Stimulated activated CD4-positive, alpha-beta T cell treated with anti-CD3 and anti-CD28 coated beads, TNF-alpha, amount 100 ng/mL, for 48 hours (primary cell): ENCODE measurements at places on chromosomes 7 and 10.

GRCh38 chr10:71836596-71836974 lies 14.5 kb downstream of the PSAP start:
- no peak for DNase-seq

DNA sequence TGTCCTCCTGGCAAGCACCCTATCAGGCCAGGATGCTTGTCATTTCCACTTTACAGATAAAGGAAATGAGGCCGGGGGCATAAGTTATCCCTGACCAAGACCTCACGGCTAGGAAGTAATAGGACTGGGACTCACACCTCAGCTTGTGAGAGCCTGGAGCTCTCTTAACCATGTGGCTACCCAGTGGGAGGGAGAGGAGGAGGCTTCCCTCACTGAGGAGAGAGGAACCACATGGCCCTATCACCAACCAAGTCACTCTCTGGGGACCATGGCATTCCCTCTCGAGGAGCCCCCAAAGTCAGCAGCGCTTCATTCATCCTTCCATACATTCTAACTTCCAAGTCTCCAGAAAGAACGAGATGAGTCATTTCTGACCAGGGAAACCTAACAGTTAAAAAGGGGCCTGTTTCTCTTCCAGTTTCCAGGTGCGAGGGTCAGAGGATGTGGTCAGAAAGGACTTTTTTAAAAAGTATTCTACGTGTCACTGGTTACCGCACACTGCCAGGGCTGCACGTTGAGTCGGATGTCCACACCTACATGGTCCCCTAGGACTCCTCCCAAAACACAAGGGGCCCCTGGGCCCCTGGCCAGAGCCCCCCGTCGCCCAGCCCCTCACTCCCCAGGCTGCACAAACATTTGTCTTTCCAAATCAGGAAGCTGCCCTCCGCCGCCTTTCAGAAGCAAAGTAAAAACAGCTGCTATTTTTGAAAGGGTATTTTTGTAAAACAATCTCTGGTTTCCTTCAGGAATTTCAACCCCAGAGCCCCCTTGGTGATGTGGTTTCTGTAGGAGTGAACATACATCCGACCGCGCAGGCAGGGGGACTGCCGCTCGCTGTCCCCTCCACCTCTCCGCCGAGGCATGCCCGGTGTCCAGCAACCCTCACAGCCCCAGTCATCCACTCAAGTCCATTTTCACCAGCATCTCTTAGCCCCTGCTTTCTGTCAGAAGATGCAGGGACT lies 128.2 kb upstream of the CHST15 start:
- no peak for DNase-seq

- no peak for DNase-seq
Measured at GRCh38 chr10:124042656-124043309, 50.6 kb downstream of the CHST15 start.

- no peak for DNase-seq
Measured at GRCh38 chr7:101817471-101818286, at the start of gene CUX1. Gene CUX1, plus strand, starts transcription at chr7:101817626. Its CDS starts 14 bp downstream, at chr7:101817640.

DNA sequence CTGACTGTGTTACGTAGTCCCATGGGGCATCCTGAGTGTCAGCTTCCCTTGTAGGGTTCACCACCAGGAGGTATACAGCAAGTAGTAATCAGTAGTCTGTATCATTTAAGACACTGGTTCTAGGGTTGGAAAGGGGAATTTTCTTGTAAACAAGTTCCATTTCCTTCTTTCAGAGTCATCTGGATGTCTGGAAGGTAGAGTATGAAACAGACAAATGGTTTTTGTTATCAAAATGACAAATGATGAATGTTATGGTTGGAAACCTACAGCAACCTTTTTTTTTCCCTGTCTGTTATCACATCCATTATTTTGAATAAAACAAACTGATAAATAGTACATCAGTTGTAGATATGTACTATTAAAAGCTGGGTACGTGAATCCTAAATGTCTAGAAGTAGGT lies 19.1 kb downstream of the SEMA3A start:
- DNase-seq = no peak

GRCh38 chr10:33655165-33655815 lies 320.8 kb upstream of the NRP1 start:
- no peak for DNase-seq

DNA sequence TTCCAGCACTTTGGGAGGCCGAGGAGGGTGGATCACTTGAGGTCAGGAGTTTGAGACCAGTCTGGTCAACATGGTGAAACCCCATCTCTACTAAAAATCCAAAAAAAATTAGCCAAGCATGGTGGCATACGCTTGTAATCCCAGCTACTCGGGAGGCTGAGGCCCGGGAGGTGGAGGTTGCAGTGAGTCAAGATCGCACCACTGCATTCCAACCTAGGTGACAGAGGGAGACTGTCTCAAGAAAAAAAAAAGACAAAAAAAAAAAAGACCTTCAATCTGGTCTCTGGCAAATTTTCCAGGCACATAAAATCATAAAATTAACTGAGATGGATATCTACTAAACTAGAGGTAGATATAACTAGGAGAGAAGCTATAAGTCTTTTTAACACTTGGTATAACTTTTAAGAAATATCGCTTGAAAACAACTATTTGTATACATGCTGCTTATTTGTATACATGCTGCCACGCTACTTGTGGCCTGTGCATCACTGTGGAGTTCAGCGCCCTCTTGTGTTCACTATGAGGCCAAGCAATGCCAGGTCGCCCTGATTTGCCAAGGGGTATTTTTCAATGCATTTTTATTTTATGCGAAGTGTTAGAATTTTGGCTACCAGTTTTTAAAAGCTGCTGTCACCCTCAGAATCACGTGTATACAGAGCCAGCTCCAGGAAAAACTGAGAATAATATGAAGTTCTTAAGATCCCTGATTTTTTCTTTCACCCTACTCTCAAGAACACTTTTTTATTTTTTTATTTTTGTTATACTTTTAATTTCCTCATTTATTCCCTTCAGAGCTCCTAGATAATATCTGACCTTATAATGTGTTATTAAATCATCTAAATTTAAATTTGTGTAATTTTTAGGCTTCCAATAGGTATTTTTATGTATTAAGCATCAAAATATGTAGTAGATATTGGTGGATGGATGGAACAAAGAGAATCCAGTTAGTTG lies 26.7 kb downstream of the CYCS start:
- DNase-seq = peak; percentile 15

- no peak for DNase-seq
Measured at GRCh38 chr7:37420946-37421695, 27.5 kb downstream of the ELMO1 start.

- DNase-seq = no peak
Measured at GRCh38 chr10:48245977-48246376, 28.5 kb downstream of the FRMPD2 start.

GRCh38 chr10:132131581-132132420 lies 54.9 kb upstream of the DPYSL4 start:
- no peak for DNase-seq

GRCh38 chr10:96450529-96451207 lies 63.1 kb downstream of the TLL2 start:
- no peak for DNase-seq
